Stimulated activated memory B cell treated with anti-CD40 and anti-IgM and Interleukin-4, amounts not matched to agents 10 μg/mL and 1 μg/mL and 100 μg/mL, for 72 hours (primary cell): ENCODE measurements at places on chromosomes 7 and 10.

GRCh38 chr7:36202398-36202797, 49.3 kb downstream of the EEPD1 start:
- no peak for ATAC-seq

DNA sequence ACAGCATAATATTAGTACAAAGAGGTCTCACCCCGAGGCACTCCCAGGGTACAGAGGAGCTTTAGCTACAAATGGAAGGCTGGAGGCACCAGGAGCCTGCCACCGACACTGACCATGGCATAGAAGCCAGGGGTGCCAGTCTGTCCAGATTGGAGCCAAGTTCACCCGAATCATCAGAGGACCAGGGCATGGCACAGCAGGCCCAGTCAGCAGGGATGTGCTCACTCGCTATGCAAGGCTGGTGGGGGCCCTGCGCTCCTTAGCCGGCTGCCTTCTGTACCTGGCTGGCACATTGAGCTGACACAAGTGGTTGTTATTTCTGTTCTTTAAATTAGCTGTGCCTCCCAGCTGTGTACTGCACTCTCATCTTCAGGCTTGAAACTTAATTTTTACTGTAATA, 149.3 kb downstream of the TCERG1L start:
- ATAC-seq: no peak

DNA sequence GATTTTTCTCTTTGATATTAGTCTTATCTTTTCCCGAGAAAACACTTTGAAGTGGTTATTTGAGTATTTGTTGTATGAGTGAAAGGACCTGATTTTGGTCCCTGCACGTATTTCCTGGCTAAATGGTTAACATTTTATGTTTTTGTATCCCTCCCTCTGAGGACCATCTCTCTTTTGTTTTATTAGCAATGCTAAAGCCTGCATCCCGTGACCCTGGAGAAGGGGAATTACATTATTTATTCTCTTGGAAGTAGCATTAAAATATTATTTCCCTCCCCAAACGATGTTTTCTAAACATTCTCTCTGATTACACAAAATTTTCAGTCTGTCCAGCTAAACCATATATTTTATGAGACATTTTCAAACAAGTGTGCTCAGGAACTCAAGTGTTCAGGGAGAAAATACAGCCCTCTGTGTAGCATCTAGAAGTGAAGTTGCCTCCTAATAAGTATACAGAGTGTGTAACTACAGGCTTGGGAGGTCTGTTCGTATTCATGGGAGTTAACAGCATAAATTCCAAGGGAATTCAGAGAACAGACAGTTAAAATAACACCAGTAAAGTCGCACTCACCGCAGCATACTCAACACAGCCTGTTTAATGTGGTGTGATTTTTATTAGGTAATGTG, 163.8 kb upstream of the NPVF start:
- no peak for ATAC-seq

DNA sequence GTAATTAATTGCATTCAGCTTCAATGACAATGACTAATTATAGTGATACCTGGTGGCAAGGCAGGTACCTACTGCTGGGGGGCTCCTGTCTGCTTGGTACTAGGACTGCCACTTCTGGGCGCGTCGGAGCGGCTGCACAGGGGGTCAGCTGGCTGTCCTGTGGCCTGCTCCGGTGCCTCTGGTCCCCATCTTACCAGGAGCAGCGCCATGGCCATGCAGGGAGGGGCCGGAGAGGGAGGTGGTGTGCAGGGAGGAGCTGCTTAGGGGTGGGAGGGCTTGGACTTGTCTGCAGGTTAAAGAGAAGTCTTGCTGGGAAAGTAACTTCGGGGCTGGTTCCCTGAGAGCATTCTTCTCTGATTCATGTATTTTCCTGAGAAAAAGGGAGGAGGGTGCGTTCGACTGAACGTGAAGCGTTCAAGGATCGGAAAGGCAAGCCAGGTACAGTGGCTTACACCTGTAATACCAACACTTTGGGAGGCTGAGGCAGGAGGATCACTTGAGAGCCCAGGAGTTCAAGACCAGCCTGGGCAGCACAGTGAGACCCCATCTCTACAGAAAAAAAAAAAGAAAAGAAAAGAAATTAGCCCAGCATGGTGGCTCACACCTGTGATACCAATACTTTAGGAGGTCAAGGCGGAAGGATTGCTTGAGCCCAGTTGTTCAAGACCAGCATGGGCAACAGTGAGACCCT, 15.4 kb downstream of the CUX1 start:
- no peak for ATAC-seq

DNA sequence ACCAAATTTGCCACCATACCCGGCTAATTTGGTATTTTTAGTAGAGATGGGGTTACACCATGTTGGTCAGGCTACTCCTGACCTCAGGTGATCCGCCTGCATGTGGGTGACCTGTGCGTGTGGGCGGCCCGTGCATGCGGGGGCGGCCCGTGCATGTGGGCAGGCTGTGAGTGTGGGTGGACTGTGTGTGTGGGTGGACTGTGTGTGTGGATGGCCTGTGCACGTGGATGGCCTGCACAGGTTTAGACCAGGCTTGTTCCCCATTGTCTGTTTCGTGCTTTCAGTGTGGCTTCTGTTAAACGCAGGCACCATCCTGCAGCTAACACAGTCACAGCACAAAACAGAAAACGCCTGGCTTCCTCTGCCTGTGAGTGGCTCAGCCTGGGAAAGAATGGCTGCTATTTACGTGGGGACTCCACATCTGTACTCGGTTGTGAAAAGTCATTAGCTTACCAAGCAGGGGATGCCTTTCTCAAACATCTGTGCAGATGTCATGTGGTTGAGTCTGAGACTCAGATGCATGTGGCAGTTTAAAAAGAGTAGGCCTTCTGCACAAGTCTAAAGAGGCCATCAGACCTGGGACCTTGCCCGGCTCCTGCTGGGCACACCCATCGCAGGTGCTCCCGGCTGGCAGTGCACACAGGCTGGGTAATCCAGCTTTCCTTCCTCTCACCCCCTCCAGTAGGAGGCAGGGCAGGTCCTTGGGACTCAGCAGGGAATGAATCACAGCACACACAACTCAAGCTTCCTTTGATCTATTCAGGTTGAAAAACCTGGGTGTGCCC, 91.6 kb downstream of the COBL start:
- ATAC-seq: no peak

DNA sequence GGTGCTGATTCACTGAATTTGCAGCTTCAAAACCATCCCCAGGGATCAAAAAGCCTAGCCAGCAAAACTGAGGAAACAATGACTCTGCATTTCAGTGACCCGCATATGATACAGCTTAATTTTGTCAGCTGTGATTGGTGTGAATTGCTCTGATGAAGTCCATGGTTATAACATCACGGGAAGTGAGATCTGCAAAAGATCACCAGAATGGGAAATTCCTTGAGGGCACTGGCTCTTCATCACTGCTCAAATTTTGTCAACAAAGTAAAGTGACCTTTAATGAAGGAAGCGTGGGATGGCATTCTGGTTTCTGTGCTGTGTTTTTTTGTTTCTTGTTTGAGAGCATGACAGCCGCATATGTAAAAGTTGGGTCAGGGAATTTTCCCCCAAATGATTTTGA, 745.9 kb downstream of the GATA3 start:
- no peak for ATAC-seq

DNA sequence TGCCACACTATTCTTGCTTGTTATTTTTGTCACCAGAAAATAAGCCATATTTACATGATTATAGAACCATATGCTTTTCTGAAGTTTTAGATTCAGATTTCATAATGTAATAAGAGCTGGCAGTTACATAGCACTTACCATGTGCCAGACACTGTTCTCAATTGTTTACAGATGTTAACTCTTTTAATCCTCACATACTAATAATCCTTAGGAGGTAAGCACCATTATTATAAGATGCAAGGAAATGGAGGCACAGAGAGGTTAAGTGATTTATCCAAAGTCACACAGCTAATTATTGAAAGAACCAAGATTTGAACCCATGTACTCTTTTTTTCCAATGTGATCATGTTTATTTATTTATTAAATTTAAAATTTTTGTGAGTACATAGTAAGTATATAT, 57.2 kb downstream of the CREB5 start:
- no peak for ATAC-seq

DNA sequence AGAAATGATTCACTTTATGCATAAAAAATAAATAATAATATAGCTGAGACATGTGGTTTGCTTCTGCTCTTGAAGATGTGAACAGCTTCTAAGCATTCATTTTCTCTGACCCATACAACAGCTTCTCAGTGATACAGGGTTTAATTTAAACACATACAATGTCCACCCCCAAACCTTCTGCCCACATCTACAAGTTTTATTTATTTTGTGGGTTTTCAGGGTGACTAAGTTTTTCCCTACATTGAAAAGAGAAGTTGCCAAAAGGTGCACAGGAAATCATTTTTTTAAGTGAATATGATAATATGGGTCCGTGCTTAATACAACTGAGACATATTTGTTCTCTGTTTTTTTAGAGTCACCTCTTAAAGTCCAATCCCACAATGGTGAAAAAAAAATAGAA, 17.2 kb downstream of the INHBA start:
- ATAC-seq: no peak

DNA sequence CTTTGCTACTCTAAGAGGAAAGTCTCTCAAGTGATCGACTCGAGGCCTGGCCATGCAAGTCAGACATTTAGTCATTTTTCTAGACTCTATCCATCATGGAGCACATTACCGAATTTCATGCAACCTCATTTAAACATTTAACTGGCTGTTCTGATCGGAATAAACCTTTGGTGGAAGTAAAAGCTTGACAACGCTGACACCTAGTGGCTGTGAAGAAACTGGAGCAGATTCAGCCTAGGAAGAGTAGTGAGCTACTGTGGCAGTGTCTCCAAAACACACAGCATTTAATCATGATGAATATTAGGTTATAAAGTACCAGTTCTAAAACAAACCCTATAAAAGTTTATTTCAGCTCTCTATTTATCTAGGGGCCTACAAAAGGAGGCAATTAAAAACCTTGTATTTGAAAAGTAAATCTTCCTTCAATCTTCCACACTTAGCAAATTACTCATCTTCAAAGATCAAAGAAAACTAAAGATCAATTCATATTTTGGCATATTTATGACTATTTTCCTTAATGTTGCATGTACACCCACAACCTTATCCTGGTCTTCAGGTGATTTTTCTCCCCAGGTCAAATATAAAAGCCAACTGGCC, 175.0 kb downstream of the CTNNA3 start:
- no peak for ATAC-seq

- ATAC-seq: no peak
Observed at GRCh38 chr10:101293007-101293723, 60.8 kb upstream of the BTRC start.

- ATAC-seq: no peak
Observed at GRCh38 chr7:106282390-106282789, 2.4 kb downstream of the NAMPT start.

DNA sequence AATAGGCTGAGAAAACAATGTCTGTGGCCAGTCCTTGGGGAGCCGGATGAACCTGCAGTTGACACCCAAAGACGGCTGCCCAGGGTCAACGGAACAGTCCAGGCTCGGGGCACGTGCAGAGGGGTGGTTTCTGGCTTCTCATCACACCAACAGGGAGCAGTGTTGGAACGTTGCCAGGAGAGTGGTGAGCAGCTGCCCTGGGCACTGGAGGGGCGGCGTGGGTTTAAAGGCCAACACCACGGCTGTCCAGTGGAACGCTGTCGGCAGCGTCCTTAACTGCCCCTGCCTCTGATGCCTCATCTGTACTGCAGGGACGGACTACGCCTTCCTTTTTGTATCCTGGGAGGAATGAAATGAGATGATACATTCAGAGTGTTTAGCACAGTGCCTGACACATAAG, 19.8 kb downstream of the JCAD start:
- ATAC-seq: no peak

GRCh38 chr7:1986366-1987083, 246.2 kb downstream of the MAD1L1 start:
- ATAC-seq: no peak

DNA sequence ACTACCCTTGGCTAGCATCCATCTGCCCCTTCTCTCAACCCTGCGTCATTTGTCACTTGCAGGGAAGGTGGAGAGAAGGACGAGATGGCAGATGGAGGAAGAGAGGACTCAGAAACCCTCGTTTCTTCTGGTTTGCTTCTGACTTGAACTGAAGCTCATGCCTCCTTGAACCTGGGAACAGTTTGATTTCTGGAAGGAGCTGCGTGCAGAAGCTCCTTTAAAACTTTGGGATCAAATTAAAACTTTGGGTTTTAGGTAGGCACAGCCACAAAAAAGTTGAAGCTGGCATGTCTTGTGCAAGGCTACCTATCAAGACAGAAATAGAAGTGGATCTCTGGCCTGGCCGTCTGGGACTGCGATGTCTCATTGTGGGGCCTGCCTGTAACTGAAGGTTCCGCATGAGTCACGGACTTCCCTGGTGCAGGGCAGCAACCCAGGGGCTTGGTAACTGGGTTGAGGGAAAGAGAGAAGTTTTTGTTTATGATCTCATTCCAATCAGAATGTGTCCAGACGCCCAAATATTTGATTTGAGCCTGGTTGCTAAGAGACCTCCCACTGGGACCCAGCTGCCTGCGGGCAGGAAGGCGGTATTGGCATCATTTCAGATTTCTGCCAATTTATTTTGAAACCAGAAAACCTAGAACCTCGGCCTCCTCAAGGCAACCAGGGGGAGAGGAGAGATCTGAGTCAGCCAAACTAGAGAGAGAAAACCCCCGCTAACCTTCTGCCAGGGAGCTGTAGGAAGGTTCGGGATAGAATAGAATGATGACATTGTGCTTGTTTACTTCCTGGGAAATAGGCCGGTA, 15.8 kb upstream of the CAMK1D start:
- peak; percentile 93 for ATAC-seq
